ENCODE measurements at places on chromosomes 7 and 10. TPM values are rescaled to one million over a fixed set of nuclear protein-coding genes. Genes with fewer than 3 reads are reported as not detected.

DNA sequence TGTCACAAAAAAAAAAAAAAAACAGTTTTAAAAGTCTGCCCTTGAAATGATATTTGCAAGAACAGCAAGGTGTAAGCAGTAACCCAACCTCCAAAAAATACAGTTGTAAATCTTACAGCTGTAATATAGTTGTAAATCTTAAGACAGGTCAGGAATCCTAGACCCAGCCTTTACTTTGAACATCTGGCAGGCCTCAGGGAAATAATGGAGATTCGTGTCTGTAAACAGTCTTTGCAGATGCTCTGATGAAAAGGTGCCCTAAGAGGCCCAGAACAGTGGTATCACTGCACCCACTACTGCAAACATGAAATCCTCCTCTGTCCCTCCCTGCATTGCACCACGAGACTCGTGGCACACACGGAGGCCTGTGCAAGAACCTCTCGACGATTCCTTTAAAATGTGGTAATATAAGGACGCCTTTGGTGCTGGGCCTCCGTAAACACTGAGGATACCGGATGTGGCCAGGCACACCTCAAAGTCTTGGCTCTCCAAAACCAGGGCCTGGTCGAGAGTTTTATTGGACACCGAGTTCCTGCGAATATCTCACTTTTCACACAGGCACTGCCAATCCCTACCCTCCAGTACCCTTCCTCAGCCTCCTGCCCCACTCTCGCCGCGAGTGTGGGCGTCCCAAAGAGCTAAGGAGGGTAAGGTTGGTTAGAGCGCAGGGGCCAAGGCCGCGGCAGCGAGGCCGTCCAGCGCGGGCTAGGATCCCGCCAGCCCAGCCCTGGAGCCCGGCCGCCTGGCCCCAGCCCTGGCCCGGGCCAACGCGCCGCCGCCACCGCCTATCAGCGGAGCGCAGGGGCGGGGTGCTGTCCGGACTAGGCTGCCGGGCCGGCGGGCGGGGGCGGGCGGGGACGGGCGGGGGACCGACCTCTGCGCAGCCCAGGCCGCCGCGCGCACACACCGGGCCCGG lies at the start of gene REEP3:
TSS of gene REEP3 (plus strand) at position 902 of the 916 bp plus-strand sequence. CDS start 145 bp downstream, outside the sequence.
- no peak for DNase-seq

GRCh38 chr10:32331606-32332005 lies 15.4 kb downstream of the EPC1 start:
- DNase-seq: no peak

Gene IMPDH1
- polyA plus RNA-seq: 65.7 TPM

Gene INA
- polyA plus RNA-seq: 17.1 TPM

Gene PWWP2B
- 9.4 TPM for polyA plus RNA-seq

GRCh38 chr7:30062587-30062986 lies 34.4 kb downstream of the PLEKHA8 start:
- no peak for DNase-seq

Gene MACC1
- polyA plus RNA-seq: 1.2 TPM

Gene TRRAP
- 29.7 TPM for polyA plus RNA-seq

DNA sequence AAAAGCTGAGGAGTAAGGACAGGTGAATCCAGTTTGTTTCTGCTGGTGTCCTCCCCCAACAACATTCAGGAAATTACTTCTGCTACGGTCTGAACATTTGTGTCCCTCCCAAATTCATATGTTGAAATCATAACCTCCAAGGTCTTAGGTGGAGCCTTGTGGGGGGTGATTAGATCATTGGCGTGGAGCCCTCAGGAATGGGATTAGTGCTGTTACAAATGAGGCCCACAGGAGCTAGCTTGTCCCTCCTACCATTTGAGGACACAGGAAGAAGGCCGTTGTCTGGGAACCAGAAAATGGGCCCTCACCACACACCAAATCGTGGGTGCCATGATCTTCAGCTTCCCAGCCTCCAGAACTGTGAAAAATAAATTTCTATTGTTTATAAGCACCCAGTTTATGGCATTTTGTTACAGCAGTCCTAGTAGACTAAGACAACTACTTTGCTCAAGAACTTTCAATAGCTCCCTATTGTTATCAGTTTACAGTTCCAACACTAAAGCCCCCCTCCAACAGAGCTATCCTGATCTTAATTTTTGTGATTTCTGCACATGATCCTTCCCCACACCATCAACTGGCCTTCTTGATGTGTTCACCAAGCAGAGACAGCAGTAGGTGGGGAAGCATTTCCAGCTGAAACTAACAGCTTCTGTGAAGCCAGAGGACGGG lies 2.1 kb upstream of the LRMDA start:
- no peak for DNase-seq

Gene SH2B2
- polyA plus RNA-seq: 21.0 TPM

Gene RARRES2
- 441 TPM for polyA plus RNA-seq

DNA sequence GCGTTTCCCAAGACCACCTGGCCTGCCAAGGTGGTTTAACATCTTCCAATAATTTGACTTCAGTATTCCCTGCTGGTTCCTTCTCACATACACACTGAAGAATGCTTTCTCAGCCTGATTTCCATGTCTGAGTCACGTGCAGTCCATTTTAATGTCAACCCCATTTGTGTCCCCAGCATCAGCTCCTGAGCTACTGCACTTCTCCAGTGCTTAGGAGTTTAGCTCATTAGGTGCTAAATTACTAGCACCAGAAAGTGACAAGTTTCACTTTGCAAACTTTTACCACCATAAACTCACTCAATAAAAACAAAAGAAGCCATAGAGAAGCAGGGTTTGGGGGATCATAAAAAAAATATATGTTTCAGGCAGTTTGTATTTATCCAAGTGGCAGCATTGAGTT lies 279.3 kb upstream of the SORCS1 start:
- DNase-seq: no peak

Gene CASP7
- polyA plus RNA-seq: 2.3 TPM

DNA sequence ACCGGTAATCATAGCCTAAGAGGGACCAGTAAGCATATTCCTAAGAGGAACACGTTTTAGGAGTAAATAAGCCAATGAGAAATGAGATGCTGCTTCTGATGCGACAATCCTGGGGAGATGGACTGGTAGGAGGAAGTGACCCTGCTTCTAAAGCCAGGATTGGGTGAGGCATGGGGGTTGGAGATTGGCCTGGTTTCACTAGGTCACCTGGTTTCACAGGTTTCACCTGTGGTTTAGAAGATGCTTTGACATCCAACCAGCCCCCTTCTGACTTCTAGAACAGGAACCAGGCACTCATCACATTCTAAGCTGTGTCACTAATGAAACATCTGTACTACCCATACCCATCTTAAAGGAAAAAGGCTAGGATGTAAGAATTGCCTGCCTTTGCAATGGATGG lies 53.0 kb upstream of the BAMBI start:
- no peak for DNase-seq

Gene DRGX
- not detected for polyA plus RNA-seq

Gene NRCAM
- polyA plus RNA-seq: 2.2 TPM

DNA sequence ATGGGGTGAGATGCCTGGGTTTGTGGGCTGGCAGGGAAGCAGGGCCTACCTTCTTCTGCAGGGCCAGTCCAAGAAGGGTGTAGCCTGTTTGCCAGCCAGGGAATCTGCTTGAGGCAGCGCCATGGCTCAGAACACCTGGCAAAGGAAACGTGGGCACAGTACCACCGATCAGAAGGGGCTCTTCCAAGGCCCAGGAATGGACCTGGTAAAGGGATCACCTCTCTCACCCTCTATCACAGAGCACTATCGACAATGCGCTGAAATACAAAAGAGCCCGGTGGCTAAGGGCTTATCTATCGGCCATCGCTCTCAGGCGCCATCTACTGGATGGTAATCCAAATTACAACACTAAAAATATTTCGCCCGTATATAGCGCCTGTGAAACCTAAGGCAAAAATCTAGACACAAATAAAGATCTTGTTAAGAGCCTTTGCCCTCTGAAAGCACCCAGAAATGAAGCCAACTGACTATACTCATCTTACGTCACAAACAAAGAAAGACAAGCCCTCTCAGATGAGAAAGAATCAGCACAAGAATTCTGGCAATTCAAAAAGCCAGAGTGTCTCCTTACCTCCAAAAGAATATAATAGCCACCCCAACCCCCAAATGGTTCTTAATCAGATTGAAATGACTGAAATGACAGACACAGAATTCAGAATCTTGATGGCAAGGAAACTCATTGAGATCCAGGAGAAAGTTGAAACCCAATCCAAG lies 217.8 kb upstream of the HPS1 start:
- DNase-seq: no peak

GRCh38 chr7:22444181-22444971 lies 55.6 kb downstream of the STEAP1B start:
- DNase-seq: no peak

Gene CDCA7L
- 78.6 TPM for polyA plus RNA-seq

Gene CYP3A7
- polyA plus RNA-seq: not detected

Gene GPR37
- polyA plus RNA-seq: 1.5 TPM

Gene TRA2A
- polyA plus RNA-seq: 54.4 TPM

GRCh38 chr10:35203745-35204144 lies 77.1 kb downstream of the CREM start:
- no peak for DNase-seq

GRCh38 chr10:3926258-3926657 lies 141.2 kb upstream of the KLF6 start:
- DNase-seq: no peak

DNA sequence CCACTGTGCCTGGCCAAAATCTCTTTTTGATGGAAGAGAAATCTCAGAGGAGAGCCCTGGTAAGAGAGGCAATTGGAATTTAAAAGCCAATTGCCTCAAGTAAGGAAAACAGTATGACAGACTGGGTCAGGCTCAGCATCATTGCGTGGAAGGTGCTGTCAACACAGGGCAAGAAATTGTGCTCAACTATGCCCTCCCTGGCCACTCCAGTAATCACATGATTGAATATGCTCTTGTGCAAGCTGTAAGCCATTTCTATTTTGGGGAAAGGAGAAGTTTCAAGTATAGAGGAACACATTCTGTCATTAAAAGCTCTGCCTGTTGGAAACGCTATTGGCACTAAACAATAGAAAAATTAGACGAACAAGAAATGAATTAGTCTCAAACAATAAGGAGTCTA lies 1127.7 kb downstream of the REEP3 start:
- no peak for DNase-seq
